ENCODE measurements at places on chromosomes 6 and 20.

GRCh38 chr6:117237561-117237960, 27.8 kb upstream of the VGLL2 start:
- DNase-seq, result no peak

DNA sequence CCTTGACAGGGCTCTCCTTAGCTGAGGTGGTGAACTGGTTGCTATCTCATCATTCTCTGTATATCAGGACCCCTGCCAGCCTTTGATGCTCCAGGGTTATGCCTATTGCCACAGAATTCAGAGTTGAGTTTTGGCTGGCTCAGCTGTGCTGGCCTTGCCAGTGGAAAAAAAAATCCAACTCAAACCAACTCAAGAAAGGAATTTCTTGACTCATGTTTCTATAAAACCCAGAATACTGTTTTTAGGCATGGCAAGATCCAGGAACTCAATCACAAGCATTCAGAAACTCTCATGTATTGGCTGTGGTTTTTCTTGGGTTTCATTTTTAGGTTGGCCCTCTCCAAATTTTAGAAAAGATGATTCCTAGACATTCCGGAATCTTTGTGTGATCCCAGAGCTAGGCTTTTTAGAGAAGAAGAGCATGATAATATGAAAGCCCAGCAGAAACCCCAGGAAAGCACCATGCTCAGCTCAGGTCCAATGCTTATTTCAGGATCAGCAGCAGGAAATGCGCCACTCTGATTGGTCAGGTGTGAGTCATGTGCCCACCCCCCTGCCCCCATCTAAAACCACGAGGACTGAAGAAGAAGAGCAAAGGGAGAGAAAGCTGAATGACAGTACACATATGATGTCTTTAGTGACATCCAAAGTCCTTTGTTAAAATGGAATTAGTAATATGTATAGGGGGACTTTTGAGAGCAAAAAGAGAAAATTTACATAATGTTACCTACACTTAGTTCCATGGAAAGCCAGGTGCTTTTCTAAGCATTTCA, 122.9 kb downstream of the RNF144B start:
- DNase-seq, result no peak

- DNase-seq, result no peak
Measured at GRCh38 chr6:166417285-166417691, 34.5 kb upstream of the MPC1 start.

DNA sequence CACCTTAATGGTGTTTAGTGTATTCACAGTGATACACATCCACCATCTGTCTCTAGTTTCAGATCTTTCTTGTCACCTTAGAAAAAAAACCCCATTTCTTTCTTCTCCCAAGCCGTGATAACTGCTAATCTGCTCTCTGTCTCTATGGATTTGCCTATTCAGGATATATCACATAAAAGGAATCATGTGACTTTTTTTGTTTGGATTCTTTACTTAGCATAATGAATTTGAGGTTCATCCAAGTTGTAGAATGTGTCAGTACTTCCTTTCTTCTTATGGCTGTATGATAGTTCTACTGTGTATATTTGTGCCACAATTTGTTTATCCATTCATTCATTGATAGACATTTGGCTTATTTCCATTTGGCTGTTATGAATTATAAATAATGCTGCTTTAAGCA, 57.1 kb downstream of the ITCH start:
- DNase-seq, result no peak

- DNase-seq, result no peak
Measured at GRCh38 chr6:169042061-169042460, 211.6 kb downstream of the THBS2 start.

DNA sequence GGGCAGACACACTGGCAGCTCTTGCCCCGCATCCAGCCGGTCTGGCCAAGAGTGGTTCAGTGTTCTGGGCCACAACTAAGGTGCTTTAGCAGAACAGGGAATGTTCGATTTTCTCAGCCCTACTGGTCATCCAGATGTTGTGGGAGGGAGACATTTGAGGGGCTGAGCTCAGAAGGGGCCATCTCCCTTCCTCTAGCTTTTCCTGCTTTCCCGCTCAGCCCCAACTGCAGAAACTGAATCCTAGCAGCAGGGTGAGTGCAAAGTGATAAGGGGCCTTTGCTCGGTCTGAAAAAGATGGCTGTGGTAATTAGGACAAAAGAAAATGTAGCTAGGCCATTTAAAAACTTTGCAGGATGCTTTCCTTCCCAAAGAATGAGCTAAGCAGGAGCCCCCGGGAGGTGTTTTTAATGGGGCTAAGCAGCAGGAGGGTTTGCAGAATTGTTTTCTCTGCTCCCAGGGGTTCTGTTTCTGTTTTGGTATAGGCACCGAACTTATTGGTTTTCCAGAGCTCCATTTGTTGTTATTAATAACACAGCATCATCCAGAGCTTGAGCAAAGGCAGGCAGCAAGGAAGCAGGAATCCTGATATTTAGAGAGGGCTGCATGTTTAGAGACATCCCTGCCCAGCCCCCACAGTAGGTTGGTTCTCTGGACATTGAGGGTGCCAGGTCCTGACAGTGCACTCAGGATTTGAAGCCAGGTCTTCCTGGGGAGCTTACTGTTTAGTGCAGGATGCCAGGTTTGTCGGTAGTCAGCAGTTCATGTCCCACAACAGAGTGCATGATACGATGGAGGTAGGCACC, 210.9 kb downstream of the SLC24A3 start:
- DNase-seq, result peak; percentile 5

- no peak for DNase-seq
Measured at GRCh38 chr20:57760698-57761412, 51.0 kb upstream of the PMEPA1 start.

DNA sequence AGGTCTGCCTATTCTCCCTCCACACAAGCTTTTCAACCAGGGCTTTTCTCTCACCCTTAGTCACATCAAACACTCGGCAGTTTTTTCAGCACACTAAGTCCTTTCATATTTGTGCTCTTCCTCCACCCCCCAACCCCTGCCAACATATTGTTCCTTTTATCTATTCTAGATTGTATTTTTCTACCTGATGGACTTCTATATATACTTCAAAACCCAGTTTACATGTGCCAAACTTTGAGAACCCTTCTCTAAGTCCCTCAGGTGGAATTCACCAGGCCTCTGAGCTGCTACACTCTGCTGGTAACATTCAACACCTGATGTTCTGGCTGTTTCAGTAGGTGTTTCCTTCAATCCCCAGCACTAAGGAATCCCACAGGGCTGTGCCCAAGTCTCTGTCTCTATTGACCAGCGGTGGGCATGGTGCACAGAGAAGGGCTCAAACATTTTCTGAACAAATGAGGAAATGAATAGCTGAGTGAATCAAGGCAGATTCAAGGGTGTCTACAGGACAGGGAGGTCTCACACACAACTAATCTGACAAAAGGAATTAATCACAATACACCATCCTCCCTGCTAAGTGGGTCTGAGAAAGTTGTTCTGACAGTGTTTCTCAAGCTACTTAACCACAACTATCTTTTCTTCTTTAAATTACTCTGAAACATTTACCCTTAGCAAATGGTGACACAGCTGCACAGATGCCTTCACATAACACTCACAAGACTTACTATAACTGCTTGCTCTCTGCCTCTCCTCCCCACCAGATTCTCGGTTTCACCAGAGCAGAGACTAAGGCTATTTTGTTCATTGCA, 166.5 kb downstream of the TSHZ2 start:
- no peak for DNase-seq

- DNase-seq, result no peak
Measured at GRCh38 chr20:61895686-61896057, 170.0 kb downstream of the TAF4 start.

DNA sequence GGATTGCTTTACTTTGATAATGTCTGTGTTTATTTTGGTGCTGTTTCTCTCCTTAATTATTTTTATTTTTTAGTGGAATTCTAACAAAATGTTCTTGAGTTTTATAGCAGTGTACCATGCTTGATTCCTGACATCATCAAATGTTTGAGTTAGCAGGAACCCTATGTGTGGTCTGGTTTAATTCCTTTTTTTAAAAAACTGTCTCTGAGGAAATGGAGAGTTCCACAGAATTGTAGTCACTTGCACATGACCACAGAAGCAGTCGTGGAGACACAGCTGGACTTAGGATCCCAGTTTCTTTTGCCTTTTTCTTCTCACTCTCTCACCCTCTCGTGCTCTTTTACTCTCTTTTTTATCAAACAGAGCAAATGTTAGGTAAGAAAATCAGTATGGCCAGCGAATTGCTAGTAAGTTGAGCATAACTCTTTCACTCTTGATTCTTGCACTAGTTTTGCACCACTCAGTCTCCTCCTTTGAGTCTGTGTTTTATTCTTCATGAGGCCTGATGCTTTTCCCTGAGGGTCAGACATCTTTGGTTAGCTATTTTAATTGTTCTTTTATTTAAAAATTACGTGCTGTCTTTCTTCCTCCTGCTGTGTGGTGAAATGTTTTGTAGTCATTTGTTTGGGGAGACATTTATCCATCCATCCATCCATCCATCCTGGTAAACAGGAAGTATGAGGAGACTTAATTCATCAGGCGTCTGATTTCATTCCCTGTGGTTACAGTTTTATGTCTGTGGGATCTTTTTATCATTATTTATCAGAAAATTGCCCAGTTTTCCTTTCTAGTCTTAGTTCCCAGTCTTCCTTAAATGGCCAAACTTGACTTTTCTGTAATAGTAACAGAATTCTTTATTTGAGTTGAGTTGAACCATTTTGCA, 83.0 kb downstream of the SCAF8 start:
- DNase-seq, result no peak

DNA sequence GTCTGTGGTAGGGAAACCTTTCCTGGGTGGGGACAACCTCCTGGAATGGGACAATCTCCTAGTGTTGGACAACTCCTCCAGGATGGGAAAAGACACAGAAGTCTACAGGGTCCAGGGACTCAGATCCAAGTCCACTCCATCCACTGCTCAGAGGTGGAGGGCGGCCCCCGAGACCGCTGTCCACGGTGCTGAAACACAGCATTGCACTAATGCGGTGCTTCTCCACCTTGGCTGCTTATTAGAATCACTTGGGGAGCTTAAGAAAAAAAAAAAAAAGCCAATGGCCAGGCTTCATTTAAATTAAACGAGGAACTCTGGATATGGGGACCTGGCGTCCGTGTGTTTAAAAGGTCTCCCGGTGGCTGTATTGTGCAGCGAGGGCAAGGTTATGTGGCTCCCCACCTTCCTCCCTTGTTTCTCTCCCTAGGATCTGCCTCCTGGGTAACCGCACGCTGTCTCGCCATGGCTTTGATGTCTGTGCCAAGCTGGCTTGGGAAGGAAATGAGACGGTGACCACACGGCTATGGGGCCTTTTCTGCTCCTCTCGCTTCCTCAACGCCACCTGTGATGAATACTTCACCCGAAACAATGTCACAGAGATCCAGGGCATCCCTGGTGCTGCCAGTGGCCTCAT, 12.0 kb downstream of the SLC12A5 start:
- DNase-seq, result no peak

DNA sequence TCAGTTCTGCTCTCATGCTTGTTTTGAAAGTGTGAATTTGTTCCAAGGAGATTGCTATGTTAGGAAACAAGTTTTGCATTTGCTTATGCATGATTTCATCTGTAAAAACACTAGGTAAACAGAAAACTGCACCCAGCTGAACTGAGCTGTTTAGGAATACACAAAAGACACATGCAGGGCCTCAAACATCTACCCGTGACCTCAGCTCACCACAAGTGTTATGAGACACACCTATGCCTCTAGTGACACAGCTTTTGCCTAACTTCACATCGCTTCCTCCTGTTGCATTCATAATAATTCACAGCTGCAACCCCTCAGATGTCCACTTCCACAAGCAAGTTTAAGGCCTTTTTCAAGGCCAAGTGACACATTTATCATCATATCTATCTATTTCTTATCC, 98.0 kb upstream of the SLC24A3 start:
- DNase-seq, result no peak

- no peak for DNase-seq
Measured at GRCh38 chr6:21740376-21741124, 147.0 kb downstream of the SOX4 start.

DNA sequence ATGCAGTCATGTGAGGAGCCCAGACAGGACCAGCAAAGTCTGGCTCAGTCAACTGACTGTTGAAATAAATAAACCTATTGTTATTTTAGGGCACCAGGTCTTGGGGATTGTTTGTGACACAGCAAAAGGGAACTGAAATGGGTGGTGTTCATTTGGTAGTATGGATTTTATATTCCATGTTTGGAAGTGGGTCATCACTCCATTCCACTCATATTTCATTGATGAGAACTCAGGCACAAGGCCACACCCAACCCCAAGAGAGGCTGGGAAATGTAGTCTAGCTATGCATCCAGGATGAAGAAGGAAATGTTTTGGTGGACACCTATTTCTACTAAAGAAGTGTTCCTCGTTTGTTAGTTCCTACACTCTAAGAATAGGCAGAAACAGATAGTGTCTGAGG, 64.9 kb upstream of the BTBD3 start:
- no peak for DNase-seq

- DNase-seq, result no peak
Measured at GRCh38 chr6:167748458-167749379, 78.0 kb upstream of the AFDN start.

DNA sequence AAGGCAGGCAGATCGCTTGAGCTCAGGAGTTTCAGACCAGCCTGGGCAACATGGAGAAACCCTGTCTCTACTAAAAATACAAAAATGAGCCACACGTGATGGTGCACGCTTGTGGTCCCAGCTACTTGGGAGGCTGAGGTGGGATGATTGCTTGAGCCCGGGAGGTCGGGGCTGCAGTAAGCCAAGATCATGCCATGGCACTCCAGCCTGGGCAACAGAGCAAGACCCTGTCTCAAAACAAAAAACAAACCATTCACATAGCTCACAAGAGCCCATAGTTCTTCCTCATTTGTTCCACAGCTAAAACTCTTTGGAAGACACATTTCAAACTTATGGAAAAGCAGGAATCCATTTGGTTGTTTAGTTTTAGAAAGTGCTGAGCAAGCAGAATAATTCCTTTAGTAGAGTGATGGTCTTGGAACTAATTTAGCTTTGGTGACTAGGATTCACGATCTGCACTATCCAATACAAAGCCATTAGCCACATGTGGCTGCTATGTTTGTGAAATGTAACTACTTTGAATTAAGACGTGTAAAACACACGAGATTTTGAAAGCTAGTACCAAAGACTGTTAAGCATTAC, 4.1 kb downstream of the ZNFX1 start:
- no peak for DNase-seq

DNA sequence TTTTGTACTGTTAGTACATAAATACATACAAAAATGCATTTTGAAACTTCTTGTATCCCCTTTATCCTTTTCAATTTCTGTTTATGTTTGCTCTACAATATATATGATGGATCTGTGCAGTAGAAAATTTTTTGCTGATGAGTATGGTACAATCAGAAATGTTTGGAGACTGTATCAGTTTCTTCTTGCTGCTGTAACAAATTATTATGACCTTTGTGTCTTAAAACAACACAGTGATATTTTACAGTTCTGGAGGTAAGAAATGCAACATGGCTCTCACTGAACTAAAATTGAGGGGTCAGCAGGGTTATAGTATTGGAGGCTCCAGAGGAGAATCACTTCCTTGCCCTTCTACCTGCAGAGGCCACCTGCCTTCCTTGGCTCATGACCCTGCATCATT, 184.4 kb downstream of the EYA2 start:
- DNase-seq, result no peak

DNA sequence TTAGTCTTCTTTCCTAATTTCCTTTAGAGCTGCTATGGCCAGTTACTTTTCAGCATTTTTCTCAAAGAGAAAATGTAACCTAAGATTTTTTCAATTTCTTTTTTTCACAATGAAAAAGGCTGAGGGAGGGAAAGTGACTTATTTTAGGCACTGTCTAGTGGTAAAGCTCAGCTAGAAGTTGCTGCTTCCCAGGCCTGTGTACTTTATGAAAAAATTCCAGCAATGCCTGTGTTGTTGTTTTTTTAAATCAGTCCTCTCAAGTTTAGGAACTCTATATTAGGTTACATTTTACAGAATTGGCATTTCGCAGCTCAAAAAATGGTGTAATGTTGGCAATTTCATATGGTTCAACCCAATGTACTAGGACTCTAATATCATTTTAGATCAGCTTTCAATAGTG, 269.6 kb downstream of the ARID1B start:
- DNase-seq, result no peak

All from brain pericyte (primary cell).